Activated CD4-positive, alpha-beta T cell treated with anti-CD3 and anti-CD28 coated beads, Interleukin-2, amount 50 U/mL, for 4 hours (primary cell): ENCODE measurements at places on chromosomes 12 and 14.
A peak's percentile ranks its signal among the peaks of the same experiment; 100 is the strongest.

- DNase-seq = peak; percentile 85
These were observed at the start of gene VPS37B for GRCh38 chr12:122895704-122896636. TSS of gene VPS37B (minus strand) at chr12:122896124. CDS start at chr12:122896062, 62 bp downstream.

DNA sequence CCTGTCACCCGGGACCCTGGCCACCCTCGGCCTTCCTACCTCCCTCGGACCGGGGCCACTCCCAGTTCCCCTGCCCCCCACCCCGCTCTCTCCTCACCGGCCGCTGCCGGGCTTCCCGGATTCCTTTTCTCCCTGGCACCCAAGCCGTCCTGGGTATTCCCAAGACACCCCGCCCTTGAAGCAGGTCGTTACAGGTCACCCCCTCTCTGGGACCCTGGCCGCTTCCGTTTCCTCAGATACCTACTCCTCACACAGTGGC is 493 bp downstream of the NUMB start:
- no peak for DNase-seq

DNA sequence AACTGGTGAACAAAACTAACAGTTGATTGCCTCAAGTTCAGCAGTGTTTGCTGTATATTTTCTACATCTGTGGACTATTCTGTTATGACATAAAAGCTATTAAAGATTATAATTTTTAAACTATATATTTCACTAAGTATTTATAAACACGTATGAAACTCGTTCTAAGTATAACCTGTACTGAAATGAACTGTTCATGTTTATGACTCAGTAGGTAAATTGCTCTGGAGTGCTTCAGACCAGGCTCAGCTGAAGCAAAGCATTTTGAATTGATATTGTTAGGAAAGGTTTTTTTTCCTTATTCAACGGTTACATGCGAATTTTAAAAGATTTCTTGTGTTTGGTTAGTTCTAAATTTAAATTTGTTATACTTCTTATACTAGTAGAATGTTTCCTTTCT is 151.3 kb downstream of the RAD51B start:
- DNase-seq = no peak

GRCh38 chr14:99732436-99733210 is 48.5 kb downstream of the CYP46A1 start:
- no peak for DNase-seq

GRCh38 chr14:61489932-61490331 is 168.6 kb downstream of the PRKCH start:
- no peak for DNase-seq

DNA sequence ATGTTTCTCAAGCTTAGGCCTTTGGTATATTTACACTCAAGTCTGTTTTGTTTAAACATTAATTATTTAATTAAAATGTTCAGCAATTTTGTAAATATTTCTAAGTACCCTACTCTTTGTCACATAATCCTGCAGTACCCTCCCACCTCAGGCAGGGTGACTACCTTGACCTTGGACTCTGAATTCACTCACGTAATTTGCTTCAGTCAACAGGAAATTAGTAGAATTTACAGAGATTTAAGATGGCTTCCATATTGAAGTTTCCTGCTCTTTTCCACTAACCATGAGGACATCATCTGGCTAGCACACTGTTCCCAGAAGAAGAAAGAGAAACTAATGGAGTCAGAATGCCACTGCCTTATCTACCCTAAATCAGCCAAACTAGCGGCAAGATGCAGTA is 967 bp upstream of the TAS2R19 start:
- DNase-seq = no peak

DNA sequence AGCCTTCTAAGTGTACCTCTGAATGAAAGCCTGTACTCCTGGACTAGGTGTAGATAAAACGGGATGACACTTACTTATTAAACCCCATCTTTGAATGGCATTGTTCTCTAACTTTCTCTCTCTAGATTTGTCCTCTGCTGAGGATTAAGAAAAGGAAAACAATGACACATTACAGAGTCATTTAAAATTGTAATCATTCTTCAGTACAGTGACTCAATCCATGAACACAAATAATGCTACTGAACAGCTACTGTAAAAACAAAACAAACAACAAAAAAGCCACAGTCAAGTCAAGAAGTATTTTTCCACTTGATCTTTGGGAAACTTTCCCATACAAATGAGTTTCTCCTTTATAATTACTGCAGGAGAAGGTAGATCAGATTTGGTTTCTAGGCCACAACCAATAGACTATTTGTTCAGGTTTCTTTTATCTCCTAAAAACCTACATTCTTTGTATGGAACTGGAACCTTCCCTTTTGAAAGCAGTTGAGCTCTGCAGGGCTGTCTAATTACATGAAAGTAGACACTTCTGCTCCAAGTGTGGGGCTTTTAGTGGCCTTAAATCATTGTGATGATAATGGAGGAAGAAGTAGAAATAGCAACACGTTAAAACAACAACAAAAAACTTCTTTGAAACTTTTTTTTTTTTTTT is 219.1 kb downstream of the ESR2 start:
- DNase-seq = no peak

DNA sequence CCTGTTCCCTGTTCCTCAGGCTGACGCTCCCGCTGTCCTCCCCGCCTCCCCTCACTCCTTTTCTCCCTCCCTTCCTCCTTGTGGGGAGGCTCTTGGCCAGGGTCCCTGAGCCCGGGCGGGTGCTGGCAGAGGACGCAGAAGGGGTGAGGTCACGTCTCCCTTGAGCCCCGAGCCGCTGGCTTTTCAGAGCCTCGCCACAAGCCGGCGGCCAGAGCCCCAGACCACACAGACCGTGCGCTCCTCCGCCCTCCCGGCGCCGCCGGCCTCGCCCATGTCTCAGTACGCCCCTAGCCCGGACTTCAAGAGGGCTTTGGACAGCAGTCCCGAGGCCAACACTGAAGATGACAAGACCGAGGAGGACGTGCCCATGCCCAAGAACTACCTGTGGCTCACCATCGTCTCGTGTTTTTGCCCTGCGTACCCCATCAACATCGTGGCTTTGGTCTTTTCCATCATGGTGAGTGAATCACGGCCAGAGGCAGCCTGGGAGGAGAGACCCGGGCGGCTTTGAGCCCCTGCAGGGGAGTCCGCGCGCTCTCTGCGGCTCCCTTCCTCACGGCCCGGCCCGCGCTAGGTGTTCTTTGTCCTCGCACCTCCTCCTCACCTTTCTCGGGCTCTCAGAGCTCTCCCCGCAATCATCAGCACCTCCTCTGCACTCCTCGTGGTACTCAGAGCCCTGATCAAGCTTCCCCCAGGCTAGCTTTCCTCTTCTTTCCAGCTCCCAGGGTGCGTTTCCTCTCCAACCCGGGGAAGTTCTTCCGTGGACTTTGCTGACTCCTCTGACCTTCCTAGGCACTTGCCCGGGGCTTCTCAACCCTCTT is at the start of gene TMEM233:
TMEM233 (plus strand) TSS at position 197 of the 821 bp plus-strand sequence; CDS start at position 272, 75 bp downstream.
- DNase-seq = no peak
